ENCODE measurements at places on chromosomes 5 and 9. TPM values are rescaled to one million over a fixed set of nuclear protein-coding genes. Genes with fewer than 3 reads are reported as not detected.
A peak's percentile ranks its signal among the peaks of the same experiment; 100 is the strongest.

GRCh38 chr5:171774418-171774817, 11.2 kb upstream of the SMIM23 start:
- DNase-seq = no peak

DNA sequence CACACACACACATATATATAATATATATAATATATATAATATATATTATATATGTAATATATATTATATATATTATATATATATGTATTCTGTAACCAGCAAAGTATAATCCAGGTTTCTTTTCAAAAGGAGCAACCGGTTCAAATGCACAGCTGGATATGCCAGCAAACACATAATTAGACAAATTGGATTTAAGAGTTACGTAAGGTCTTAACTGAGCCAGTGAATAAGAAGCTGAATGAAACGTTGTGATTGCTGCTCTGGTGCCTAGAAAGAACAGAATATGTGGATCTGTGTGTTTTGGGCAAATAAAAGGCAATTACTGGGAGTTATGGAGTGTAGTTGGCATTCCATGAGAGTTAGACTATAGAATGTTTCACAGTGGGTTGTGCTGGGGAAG, 178.1 kb downstream of the SLF1 start:
- no peak for DNase-seq

DNA sequence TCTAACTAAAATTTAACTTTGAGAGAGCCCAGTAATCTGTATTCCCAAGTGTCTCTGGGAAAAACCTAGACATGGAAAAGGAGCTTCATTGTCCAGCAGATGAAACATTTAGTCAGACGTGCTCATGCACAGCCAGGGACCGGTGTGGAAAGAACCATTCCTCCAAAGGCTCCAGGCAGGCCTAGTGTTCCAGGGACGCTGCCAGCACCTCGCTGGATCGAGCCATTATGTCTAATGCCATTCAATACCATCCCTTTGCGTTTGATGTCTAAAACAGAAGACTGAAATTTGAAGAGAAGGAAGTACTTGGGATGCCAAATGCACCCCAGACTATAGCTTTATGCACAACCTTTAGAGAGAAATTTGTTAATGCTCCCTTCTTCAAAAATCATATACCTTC, 1.4 kb upstream of the CHSY3 start:
- DNase-seq = no peak

DNA sequence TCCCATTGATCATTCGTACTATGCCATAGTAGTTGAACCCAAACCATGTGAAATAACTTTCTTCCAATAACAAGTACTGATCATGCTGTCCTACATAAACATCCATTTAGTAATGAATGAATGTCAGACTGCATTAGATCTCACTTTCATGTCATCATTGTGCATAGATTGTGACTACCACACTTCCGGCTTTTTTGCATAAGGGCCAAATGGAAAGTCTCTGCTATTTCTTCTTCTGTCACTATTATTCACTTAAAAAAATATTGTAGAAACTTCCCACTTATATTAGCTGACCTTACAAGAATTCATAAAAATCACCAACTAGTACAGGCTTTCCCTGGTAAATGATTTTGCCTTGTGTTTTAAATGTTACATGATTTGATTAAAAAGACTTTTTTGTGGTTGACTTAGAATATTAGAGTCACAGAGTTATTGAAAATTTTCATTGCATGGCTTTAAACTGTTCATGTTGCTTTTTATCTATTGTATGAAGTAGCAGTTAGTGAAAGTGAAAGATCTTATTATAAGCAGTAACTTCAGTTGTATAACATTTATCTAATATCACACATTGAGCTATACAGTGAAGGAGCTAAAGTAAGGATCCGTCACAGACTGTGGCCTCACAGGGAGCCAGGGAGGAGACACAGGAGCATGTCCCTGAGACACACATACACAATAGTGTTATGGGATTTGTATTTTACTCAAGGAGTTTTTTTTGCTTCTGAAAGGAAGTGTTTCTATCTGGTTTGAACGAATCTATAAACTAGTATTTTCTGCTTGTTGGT, 33.9 kb downstream of the LMNB1 start:
- no peak for DNase-seq

DNA sequence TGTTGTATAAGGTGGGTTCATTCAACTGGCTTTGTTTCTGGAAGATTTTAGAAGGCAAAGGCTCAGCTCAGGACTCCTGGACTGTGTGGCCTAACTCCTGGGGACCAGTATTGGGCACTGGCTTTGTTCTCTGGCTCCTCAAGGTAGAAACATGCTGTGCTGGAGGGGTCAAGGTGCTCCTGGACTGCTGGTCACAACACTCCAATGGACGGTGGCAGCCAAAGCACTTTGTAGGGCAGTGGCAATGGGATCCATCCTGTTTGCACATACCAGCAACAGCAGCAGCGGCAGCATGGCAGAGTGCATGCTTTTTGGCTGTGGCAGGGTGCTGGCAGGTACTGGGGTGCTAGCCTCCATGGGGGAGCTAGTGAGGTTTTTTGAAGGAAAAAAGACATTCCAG, 65.3 kb downstream of the SLCO6A1 start:
- DNase-seq = no peak

DNA sequence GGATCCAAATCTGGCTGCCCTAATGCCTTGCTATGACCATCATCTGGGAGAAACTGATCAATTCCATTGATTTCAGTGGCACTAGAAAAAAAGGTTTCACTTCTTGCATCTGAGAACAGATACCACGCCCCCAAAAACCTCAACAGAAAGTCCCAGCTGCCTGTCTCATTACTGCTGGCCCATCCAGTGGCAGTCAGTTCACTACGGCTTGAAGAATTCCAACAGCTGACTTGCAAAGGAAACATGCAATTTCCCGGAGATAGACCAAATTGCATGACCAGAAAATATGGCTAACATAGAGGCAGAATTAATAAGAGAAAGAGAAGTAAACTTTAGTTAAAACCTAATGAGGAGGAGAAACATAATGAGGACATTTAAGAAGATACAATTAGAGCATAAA, 48.6 kb downstream of the UGCG start:
- DNase-seq = no peak

- no peak for DNase-seq
These were observed 6.3 kb downstream of the EDIL3 start for GRCh38 chr5:84378420-84378819.

DNA sequence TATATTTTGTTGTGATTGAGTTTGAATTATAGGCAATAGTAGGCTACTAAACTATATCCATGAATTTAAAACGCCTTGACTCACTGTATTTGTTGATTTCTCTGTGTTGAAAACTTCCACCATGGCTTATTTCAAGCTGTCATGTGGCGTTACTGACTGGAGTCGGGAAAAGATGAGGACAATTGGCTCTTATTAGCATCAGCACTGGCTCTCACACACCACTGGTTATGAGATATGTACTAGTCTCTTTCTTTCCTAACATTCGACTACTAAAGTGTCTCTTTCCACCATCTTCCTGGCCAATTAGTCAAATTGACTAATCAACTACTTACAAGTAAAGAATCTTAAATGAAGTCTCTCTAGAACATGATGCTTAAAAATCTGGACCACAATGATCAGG, 9.1 kb upstream of the DAB2 start:
- DNase-seq = no peak

DNA sequence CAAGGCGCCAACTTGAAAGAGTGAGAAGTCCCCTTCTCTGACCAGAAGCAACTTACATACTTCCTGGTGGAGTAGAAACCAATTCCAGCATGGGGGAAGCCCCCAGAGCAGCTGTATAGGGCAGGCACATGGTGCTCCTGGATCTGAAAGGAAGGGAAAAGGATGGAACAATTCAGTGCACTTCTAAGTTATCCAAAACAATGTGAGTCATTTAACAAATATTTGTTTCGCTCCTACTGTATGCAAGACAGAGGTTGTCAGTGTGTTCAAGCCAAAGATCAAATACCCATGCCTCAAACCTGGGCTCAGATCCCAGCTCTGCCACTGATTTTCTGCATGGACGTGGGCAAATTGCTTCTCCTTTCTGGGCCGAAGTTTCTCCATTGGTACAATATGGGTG, 67.1 kb downstream of the LHX2 start:
- DNase-seq = peak; percentile 43

DNA sequence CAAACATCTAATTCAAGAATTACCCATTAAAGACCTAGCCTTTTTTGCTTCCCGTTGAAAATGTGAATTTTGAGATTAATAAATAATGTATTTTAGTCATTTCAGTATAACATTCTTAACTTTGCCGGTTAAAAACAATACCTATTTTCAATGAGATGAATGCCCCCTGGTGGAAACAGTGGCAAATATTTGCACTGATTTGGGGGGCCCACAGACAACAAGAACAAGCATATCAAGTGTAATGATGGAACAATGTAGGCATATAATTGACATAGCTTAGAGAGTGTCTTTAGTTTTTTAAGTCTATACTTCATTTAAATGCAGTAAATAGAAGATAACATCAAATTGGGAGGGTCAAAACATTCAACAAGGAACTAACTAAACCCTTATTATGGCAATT, 111.9 kb downstream of the NTRK2 start:
- no peak for DNase-seq

DNA sequence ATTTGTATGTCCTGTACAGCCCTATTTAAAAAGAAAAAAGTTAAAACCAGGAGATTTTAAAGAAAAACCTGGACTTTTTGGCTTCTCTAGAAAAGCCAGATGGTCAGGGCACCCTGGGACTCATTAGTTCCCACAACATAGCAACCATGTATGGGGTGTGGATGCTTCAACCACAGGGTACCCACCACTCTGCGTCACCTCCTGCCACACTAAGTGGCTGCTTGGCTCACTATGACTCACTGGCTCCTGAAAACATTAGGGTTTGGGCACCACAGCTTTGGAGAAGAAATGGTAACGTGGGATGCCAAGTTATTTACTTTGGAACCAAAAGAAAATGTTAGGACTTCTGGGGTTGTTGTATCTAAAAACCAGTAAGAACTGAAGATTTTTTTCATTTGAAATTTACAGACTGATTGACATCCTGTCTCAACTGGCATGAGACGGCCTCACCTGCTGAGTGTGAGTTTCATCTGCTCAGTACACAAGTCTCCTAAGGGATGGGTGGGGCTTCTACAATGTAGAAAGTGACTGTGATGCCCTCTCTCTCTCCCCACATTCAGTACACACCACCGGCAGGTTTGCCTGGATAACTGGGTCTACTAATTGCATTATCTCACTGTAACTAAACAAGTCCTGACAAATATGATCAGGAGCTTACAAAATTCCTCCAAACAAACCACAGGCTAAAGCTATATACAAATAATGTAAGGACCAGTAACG, 103.9 kb downstream of the ESM1 start:
- no peak for DNase-seq

DNA sequence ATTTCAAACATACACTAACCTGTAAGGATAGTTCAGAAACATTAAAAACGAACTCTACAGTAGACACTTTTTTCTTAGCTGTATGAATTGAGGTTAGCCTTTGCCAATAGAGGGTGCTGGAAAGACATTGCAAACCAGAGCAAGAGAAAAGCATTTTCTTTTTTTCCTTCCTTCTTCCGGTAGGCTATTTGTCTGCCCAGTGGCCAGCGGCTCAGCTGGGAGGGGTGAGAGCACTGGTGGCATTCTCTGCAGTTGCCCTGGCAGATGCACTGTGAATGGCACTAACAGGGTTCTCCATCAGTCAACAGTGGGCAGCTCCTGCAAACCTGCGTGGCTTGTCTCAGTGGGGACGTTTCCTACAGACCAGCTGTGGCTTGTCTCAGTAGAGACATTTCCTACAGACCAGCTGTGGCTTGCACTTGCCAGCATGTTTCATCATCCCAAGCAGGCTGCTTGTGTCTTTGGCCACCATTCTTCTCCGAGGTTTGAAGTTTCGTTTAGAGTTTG, 984.5 kb upstream of the CDH18 start:
- DNase-seq = no peak

- DNase-seq = no peak
These were observed 25.9 kb downstream of the HOMER1 start for GRCh38 chr5:79488058-79488457.

- DNase-seq = no peak
These were observed 9.6 kb upstream of the SLC30A5 start for GRCh38 chr5:69084195-69084594.

GRCh38 chr9:129989740-129990139, 53.2 kb downstream of the FNBP1 start:
- no peak for DNase-seq

- DNase-seq = no peak
These were observed 916 bp downstream of the TOR1A start for GRCh38 chr9:129822898-129823541.

- no peak for DNase-seq
These were observed 26.1 kb upstream of the CSF1R start for GRCh38 chr5:150112201-150113046.

- DNase-seq = no peak
These were observed 134.8 kb downstream of the TMEM174 start for GRCh38 chr5:73307645-73308355.

DNA sequence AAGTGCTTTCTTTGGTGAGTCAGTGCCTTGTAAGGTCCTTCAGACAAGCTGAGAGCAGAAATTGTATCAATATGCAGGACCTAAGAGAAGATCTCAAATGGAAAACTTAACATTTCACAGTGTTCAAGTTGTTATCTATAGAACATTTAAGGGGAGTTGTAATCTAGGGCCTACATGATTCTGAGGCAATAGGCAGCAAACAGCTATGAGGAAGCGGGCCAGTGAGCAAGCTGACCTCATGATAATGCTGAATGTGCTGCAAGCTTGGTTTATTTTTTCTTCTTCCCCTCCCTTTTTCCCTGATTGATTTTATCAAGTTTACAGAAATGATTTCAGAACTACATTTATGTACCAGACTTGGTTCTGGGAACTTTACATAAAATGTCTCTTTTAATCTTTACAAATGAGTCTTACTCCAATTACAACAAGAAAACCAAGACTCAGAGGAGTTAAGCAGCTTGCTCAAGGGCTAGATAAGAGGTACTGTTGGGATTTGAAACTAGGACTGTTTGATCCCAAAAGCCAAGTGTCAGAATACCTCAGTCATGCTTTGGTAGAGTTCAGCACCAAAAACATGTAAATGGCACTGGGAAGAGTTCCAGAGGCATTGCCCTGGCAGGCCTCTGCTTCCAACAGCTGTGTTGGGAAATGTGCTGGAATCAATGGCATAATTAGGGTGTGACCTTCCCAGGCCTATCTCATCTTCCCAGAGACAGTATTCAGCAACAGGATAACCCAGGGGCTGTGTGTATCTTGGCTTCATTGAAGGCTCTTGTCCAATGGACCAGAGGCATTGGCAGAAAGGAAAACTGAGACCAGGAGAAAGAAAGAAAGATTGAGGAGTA, 130.1 kb downstream of the LRRC70 start:
- no peak for DNase-seq

- no peak for DNase-seq
These were observed 180.9 kb downstream of the CD180 start for GRCh38 chr5:67015541-67016191.

GRCh38 chr5:44862808-44863207, 54.1 kb downstream of the MRPS30 start:
- DNase-seq = no peak

- DNase-seq = no peak
These were observed 227.9 kb upstream of the CLINT1 start for GRCh38 chr5:158086856-158087255.

GRCh38 chr9:36738318-36738976, 165.8 kb downstream of the MELK start:
- DNase-seq = no peak

SLC36A2 gene
- not detected for total RNA-seq

GPR150 gene
- total RNA-seq = not detected

CKMT2 gene
- total RNA-seq = not detected

PLEKHG4B gene
- total RNA-seq = 4.3 TPM

ADGRV1 gene
- total RNA-seq = 2.3 TPM

NEUROG1 gene
- total RNA-seq = not detected

C8G gene
- total RNA-seq = not detected

BTNL9 gene
- 0.22 TPM for total RNA-seq

All from epithelial cell of proximal tubule (primary cell).